ENCODE measurements at places on chromosomes 6 and 20.

GRCh38 chr6:145529582-145529981, 205.7 kb downstream of the EPM2A start:
- H3K27ac ChIP-seq: no peak overlapping the region
- DNase-seq: no peak
- H3K27me3 ChIP-seq: no peaks in the 10 kb centered on the region
- H3K4me3 ChIP-seq: no peak overlapping the region
- H3K4me1 ChIP-seq: no peaks in the 10 kb centered on the region

GRCh38 chr20:19922716-19923115, 94.4 kb upstream of the NAA20 start:
- H3K27me3 ChIP-seq: no peaks in the 10 kb centered on the region
- peaks cover 10% of the 10 kb centered on the region for H3K4me1 ChIP-seq
- no peaks in the 10 kb centered on the region for H3K36me3 ChIP-seq
- DNase-seq: no peak
- H3K27ac ChIP-seq: peak overlapping the region; percentile 38

DNA sequence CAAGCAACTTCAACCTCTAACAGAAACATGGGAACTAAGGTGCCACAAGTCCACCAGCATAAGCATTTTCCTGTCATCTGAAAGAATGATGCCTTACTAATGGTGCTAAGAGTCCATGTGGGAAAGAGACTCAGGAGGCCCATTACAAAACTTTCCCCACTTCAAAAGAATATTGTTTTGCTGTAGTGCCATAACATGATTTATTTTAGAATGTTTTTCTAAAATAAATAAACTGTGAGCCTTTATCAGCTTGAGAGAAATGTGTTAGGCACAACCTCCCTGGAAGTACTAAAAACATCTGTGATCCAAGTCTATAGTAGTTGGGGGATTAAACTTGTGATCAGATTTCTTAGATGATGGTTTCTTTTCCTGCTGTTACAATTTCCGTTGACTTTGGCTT, 330.1 kb upstream of the MAP3K7 start:
- DNase-seq: no peak
- no peak overlapping the region for H3K27ac ChIP-seq
- no peak overlapping the region for H3K4me3 ChIP-seq
- peaks cover 12% of the 10 kb centered on the region for H3K36me3 ChIP-seq
- no peaks in the 10 kb centered on the region for H3K4me1 ChIP-seq

DNA sequence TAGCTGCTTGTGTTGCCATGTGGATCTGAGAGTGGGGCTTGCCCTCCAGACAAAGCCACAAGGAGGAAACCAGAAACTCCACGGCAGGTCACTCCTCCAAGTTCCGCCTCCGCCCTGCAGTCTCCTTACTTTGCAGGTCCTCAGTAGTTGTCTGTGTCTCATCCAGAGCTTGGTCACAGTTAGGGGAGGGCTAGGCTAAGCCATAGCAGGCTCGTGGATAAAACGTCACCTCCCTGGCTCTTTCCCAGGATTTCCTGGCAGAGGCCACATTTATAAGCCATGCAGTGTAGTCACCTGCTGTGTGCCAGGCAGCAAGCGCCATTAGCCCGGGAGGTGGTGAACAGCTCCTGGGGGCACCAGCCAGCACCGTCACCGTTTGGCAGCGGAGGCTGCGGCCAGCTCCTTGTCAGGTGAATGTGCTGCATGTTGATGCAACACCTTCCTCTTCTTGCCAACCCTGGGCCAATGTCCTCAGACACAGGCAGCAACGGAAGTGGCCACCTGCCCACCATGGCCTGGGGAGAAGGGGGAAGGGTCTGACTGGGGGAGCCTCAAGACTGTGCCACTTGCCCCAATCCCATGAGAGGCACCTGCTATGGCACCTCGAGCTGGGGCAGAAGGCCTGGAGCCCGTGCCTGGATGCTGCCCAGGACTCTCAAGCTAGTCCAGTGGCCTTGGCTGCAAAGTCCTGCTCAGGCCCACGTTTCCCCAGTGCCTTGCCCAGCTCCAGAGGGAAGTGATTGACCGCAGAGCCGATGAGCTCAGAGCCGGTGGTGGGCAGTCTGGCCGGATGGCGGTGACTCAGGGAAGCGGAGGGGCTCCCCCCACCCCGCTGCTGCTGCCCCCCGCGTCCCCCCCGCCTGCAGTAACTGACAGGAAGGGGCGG, 39.0 kb upstream of the SLCO4A1 start:
- H3K27ac ChIP-seq: peak overlapping the region; percentile 87
- no peaks in the 10 kb centered on the region for H3K36me3 ChIP-seq
- peaks cover 47% of the 10 kb centered on the region for H3K4me1 ChIP-seq
- H3K27me3 ChIP-seq: peaks cover 1% of the 10 kb centered on the region
- peak overlapping the region; percentile 76 for H3K4me3 ChIP-seq
- peak; percentile 50 for DNase-seq

- peaks cover 6% of the 10 kb centered on the region for H3K36me3 ChIP-seq
- H3K4me1 ChIP-seq: peaks cover 40% of the 10 kb centered on the region
- no peaks in the 10 kb centered on the region for H3K27me3 ChIP-seq
- no peak for DNase-seq
- no peak overlapping the region for H3K4me3 ChIP-seq
- H3K27ac ChIP-seq: no peak overlapping the region
Measured at GRCh38 chr6:14569394-14569793, 451.8 kb downstream of the CD83 start.

GRCh38 chr20:32903666-32904175, 45.0 kb downstream of the EFCAB8 start:
- H3K27me3 ChIP-seq: no peaks in the 10 kb centered on the region
- no peak overlapping the region for H3K27ac ChIP-seq
- no peaks in the 10 kb centered on the region for H3K36me3 ChIP-seq

Measured in naive B cell (primary cell).